Central memory CD8-positive, alpha-beta T cell (primary cell): ENCODE measurements at places on chromosomes 13 and 19.

DNA sequence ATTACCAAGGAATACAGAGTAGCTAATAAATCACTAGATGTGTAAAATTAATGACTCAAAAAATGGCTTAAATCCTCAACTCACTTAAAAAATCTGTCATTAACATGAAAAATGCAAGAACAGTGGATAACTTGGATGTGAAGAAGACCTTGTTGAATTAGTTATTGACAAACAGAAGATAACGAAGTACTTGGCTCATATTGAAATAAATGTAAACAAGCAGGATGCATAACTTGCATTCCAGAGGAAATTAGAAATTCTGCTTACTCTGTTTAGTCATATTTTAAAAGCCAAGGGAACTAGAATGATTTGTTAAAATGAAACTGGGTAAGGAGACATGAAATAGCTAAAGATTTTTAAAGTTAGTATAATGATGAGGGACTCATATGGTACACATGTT, 1812.2 kb downstream of the PCDH9 start:
- no peak for DNase-seq
- H3K4me1 ChIP-seq, result no peaks in the 10 kb centered on the region
- H3K4me3 ChIP-seq, result no peak overlapping the region
- no peaks in the 10 kb centered on the region for H3K36me3 ChIP-seq
- no peak overlapping the region for H3K27ac ChIP-seq
- no peaks in the 10 kb centered on the region for H3K27me3 ChIP-seq

DNA sequence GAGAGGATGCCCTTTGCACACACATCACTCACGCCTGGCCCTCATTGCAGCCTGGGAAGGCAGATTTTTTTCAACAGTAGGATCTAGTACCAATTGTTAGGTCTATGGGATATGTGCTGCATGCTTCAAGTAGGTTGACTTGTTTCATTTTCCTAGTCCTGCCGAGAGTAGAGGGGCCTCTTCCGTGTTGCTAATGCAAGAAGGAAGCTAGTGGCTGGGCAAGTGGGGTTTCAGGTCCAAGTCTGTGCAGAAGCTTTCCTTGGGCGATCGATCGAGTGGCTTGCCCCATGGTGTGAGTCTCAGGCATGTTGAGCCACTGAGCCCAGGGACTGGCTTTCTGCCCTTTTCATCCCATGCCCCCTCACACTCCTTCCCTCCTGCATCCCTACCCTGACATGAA, 13.7 kb downstream of the ILF3 start:
- no peak for DNase-seq
- H3K4me1 ChIP-seq, result peaks cover 35% of the 10 kb centered on the region
- H3K27ac ChIP-seq, result no peak overlapping the region
- peaks cover 39% of the 10 kb centered on the region for H3K36me3 ChIP-seq

GRCh38 chr13:51955816-51956603, 55.2 kb downstream of the ATP7B start:
- H3K4me3 ChIP-seq, result no peak overlapping the region
- no peaks in the 10 kb centered on the region for H3K36me3 ChIP-seq
- peaks cover 22% of the 10 kb centered on the region for H3K4me1 ChIP-seq
- H3K27me3 ChIP-seq, result no peaks in the 10 kb centered on the region
- no peak for DNase-seq

GRCh38 chr19:47436712-47437401, 17.5 kb upstream of the MEIS3 start:
- peak; percentile 85 for DNase-seq
- H3K36me3 ChIP-seq, result peaks cover 3% of the 10 kb centered on the region
- H3K4me3 ChIP-seq, result peak overlapping the region; percentile 57
- peaks cover 27% of the 10 kb centered on the region for H3K4me1 ChIP-seq
- peaks cover 73% of the 10 kb centered on the region for H3K27me3 ChIP-seq
- no peak overlapping the region for H3K27ac ChIP-seq

- H3K4me1 ChIP-seq, result no peaks in the 10 kb centered on the region
- no peak overlapping the region for H3K4me3 ChIP-seq
- no peak for DNase-seq
Observed at GRCh38 chr13:22926748-22927400, 253.9 kb upstream of the SGCG start.

GRCh38 chr19:55372316-55373081, 2.2 kb upstream of the IL11 start:
- no peak overlapping the region for H3K4me3 ChIP-seq
- no peak overlapping the region for H3K27ac ChIP-seq
- H3K27me3 ChIP-seq, result peaks cover 56% of the 10 kb centered on the region
- peaks cover 11% of the 10 kb centered on the region for H3K4me1 ChIP-seq

DNA sequence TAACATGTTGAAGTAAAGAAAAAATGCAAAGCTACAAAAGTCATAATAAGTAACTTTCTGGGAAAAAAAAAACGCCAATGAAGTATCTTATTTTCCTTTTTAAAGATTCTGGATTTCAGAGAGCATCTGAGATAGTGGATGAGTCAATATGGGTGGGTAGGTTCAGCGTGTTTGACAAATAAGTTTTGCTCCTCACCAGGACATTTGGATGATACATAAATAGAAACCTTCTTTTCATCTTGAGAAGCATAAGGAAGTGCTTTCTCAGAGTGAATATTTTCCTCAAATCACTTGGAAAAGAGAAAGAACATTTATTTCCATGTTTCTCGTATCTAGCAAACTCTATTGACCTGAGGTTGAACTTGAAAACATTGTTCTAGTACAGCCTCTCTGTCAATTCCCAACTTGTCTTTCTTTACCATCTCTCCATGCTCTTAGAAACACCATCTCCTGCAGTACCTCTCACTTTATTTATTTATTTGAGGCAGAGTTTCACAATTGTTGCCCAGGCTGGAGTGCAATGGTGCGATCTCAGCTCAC, 463.2 kb downstream of the KLF5 start:
- peaks cover 6% of the 10 kb centered on the region for H3K4me1 ChIP-seq
- no peak for DNase-seq
- H3K27ac ChIP-seq, result no peak overlapping the region
- no peaks in the 10 kb centered on the region for H3K36me3 ChIP-seq
- H3K27me3 ChIP-seq, result no peaks in the 10 kb centered on the region

DNA sequence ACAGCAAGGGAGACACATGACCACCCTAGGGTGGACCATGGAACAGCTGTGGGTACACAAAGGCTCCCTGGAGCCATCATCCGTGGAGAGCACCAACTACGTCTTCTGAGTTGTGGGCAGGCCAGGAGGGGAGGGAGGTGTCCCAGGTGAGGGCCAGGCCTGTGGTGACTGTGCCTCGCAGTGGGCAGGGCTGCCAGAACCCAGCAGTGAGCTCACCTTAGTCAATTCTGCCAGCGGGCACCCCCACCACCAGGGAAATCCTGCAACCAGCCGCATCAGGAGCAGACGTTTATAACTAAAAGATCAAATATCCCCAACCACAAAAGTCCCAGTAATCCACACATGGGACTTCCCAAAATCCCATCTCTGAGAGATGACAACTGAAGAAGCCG, 19.6 kb downstream of the ELL start:
- H3K4me3 ChIP-seq, result peak overlapping the region; percentile 43
- H3K36me3 ChIP-seq, result peaks cover 18% of the 10 kb centered on the region
- peaks cover 87% of the 10 kb centered on the region for H3K4me1 ChIP-seq
- H3K27ac ChIP-seq, result peak overlapping the region; percentile 75

GRCh38 chr19:2602391-2603181, 99.9 kb downstream of the GNG7 start:
- H3K4me1 ChIP-seq, result peaks cover 20% of the 10 kb centered on the region
- no peak for DNase-seq
- peak overlapping the region; percentile 85 for H3K27ac ChIP-seq
- no peaks in the 10 kb centered on the region for H3K27me3 ChIP-seq
- no peak overlapping the region for H3K4me3 ChIP-seq

GRCh38 chr13:59774491-59774971, 389.2 kb downstream of the DIAPH3 start:
- H3K36me3 ChIP-seq, result no peaks in the 10 kb centered on the region
- no peaks in the 10 kb centered on the region for H3K4me1 ChIP-seq
- no peaks in the 10 kb centered on the region for H3K27me3 ChIP-seq
- DNase-seq, result no peak
- no peak overlapping the region for H3K27ac ChIP-seq
- H3K4me3 ChIP-seq, result no peak overlapping the region

- H3K36me3 ChIP-seq, result peaks cover 50% of the 10 kb centered on the region
- peak; percentile 24 for DNase-seq
- peak overlapping the region; percentile 100 for H3K27ac ChIP-seq
- H3K4me3 ChIP-seq, result peak overlapping the region; percentile 97
- H3K4me1 ChIP-seq, result peaks cover 54% of the 10 kb centered on the region
Observed at GRCh38 chr19:41264581-41265394, 616 bp downstream of the HNRNPUL1 start.

- H3K27me3 ChIP-seq, result no peaks in the 10 kb centered on the region
- DNase-seq, result no peak
- H3K36me3 ChIP-seq, result peaks cover 25% of the 10 kb centered on the region
- no peaks in the 10 kb centered on the region for H3K4me1 ChIP-seq
- H3K4me3 ChIP-seq, result no peak overlapping the region
Observed at GRCh38 chr13:41250993-41251392, 12.4 kb downstream of the MTRF1 start.

GRCh38 chr13:44131069-44131614, 242.5 kb upstream of the SERP2 start:
- DNase-seq, result no peak
- H3K27me3 ChIP-seq, result peaks cover 35% of the 10 kb centered on the region
- H3K4me1 ChIP-seq, result no peaks in the 10 kb centered on the region
- no peaks in the 10 kb centered on the region for H3K36me3 ChIP-seq
- no peak overlapping the region for H3K27ac ChIP-seq

GRCh38 chr13:98507282-98507797, 69.6 kb downstream of the STK24 start:
- no peak overlapping the region for H3K27ac ChIP-seq
- peaks cover 84% of the 10 kb centered on the region for H3K4me1 ChIP-seq
- H3K4me3 ChIP-seq, result no peak overlapping the region
- peaks cover 13% of the 10 kb centered on the region for H3K36me3 ChIP-seq

DNA sequence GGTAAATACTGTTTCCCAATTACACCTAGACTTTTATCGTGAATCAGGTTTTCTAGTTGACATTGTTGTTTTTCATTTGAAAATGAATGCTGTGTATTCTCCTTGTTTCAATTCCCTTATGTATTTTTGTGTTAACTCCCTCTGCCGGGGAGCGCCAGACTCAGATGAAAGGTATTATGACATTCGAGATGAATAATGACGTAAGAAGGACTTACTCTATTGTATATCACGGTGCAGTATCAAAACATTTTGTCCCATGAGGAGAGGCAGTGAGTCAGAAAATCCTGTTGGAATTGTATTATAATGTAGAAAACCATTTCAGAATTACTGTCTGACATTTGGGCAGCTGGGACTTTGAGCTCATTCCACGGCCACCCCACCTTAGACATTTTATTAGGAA, 61.6 kb downstream of the LRCH1 start:
- H3K4me3 ChIP-seq, result no peak overlapping the region
- peak overlapping the region; percentile 55 for H3K27ac ChIP-seq
- H3K27me3 ChIP-seq, result no peaks in the 10 kb centered on the region
- no peak for DNase-seq
- peaks cover 49% of the 10 kb centered on the region for H3K4me1 ChIP-seq
- H3K36me3 ChIP-seq, result no peaks in the 10 kb centered on the region

DNA sequence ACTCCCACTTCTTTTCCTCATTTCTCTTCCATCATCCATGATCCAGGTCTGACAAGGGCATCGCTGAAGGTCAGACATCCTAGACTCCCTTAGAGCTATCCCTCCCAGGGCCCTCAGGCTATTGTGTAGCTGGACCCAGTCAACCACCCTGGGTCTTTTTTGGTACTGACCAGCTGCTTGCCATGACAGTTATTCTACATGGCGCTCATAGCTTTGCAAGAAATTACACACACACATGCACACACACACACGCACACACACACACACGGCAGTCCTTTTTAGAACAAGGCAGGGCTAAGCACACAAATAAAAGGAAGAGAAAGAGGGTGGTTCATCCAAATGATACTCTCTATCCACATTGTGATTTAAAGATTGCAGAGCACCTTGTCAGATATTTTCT, 18.3 kb downstream of the SIAH3 start:
- H3K27ac ChIP-seq, result no peak overlapping the region
- no peaks in the 10 kb centered on the region for H3K4me1 ChIP-seq
- H3K36me3 ChIP-seq, result no peaks in the 10 kb centered on the region
- peaks cover 11% of the 10 kb centered on the region for H3K27me3 ChIP-seq
- no peak for DNase-seq

GRCh38 chr19:45448887-45449299, 18.9 kb upstream of the FOSB start:
- H3K36me3 ChIP-seq, result peaks cover 44% of the 10 kb centered on the region
- H3K4me1 ChIP-seq, result peaks cover 68% of the 10 kb centered on the region
- no peak for DNase-seq
- H3K27me3 ChIP-seq, result no peaks in the 10 kb centered on the region
- peak overlapping the region; percentile 100 for H3K27ac ChIP-seq
- H3K4me3 ChIP-seq, result peak overlapping the region; percentile 96

DNA sequence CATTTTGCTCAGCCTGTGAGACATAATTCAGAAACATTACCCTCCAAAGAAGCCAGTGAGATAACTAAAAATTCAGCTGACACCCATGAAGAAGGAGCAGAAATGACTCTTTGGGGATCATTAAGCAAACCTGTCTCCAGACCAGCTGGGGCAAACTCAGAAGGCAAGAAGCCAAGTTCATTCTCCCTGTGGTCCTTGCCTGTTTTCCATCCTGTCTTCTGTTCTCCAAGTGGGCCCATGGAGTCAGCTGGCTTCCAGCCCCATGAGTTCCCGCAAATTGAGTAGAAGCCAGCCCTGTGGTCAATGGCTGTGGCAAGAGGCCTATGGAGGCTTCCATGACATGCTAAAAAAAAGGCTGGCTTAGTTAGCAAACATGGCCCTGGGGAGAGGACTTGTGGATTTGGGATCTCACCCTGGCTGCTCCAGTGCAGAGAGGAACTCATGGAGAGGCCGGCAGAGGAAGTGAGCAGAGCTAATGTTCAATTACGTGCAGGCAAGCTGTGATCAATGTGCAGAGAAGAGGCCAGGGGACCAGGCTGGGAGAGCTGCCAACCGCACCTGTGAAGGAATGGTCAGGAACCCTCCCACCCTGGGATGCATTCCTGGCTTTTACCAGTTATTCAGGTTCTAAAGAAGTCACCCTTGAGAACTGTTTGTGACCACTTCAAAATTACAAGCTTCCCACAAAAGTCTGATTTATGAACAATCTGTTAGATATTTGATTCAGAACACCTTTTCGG, 229.1 kb downstream of the TSHZ3 start:
- no peaks in the 10 kb centered on the region for H3K4me1 ChIP-seq
- H3K27ac ChIP-seq, result no peak overlapping the region
- H3K4me3 ChIP-seq, result no peak overlapping the region
- DNase-seq, result no peak

- H3K4me3 ChIP-seq, result peak overlapping the region; percentile 51
- peak overlapping the region; percentile 79 for H3K27ac ChIP-seq
- DNase-seq, result no peak
- H3K4me1 ChIP-seq, result peaks cover 27% of the 10 kb centered on the region
Observed at GRCh38 chr13:30773561-30773960, 38.2 kb downstream of the ALOX5AP start.

- H3K4me1 ChIP-seq, result no peaks in the 10 kb centered on the region
- no peak overlapping the region for H3K27ac ChIP-seq
- no peaks in the 10 kb centered on the region for H3K36me3 ChIP-seq
- DNase-seq, result no peak
- H3K27me3 ChIP-seq, result no peaks in the 10 kb centered on the region
Observed at GRCh38 chr13:67943116-67943515, 713.0 kb upstream of the PCDH9 start.

GRCh38 chr19:7603919-7604318, 8.3 kb downstream of the CAMSAP3 start:
- peaks cover 2% of the 10 kb centered on the region for H3K36me3 ChIP-seq
- H3K4me3 ChIP-seq, result no peak overlapping the region
- DNase-seq, result no peak
- peaks cover 41% of the 10 kb centered on the region for H3K27me3 ChIP-seq
